ENCODE measurements at places on chromosomes 2 and 18.

DNA sequence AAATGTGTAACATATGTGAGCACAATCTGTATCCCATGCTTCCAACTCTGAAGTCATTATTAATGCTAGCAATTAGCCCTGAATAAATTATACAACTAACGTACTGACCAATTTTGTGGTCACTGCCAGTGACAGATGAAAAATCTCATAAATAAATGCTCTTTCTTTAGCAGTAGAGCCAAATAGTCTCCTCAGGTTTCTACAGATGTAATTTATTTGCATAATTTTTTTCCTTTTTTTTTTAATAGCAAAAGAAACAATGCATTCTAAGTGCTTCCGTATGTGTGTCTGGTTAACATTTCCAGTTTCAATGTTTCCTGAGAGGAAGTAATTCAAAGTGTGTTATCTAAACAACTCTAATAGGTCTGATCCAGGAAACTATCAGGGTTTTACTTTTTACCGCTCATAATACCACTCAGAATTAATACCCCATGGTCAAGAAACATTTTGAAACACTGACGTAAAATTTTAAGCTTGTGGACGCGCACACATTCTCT lies 108.4 kb downstream of the MEP1B start:
- DNase-seq, result no peak

DNA sequence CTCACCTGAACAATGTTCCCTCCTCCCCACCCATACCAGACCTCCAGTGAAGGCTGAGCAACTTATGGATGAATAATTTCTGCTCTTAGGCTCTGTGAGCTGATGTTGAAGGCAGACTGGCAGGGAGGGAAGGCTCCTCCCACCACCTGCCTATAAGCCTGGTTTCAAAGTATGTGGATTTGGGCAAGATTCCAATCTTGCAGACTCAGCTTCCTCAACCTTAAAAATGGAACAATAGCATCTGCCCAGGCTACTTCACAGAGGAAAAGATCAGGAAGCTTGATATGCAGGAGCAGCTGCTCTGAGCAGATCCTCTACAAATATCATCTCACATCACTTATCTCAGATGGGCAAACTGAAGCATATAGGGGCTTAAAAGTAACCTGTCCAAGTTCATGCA lies 112.2 kb downstream of the ZFP36L2 start:
- DNase-seq, result no peak

- no peak for DNase-seq
Measured at GRCh38 chr2:99735753-99736152, 245.9 kb upstream of the REV1 start.

DNA sequence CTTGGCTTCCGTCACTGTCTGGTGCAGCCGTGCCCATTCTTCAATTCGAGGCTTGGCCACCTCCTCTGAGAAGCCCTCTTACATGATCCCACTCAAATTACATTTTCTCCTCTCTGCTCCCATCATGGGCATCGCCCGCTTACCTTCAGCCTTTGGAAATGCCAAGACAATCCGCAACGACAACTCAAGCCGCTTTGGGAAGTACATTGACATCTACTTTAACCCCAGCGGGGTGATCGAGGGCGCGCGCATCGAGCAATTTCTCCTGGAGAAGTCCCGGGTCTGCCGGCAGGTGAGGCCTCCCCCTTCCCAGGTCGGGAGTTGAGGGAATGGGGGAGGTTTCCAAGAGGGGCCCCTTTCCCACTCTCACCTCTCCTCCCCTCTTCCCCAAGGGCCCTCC lies 38.3 kb downstream of the MYO7B start:
- DNase-seq, result peak; percentile 11

GRCh38 chr18:70376914-70377258 lies 88.0 kb downstream of the SOCS6 start:
- no peak for DNase-seq

GRCh38 chr2:119723186-119723585 lies 36.5 kb upstream of the PTPN4 start:
- DNase-seq, result peak; percentile 37

- no peak for DNase-seq
Measured at GRCh38 chr2:3959372-3959771, 256.0 kb downstream of the DCDC2C start.

GRCh38 chr2:221606424-221606823 lies 34.3 kb upstream of the EPHA4 start:
- DNase-seq, result no peak

- DNase-seq, result no peak
Measured at GRCh38 chr2:190807886-190808285, 72.7 kb upstream of the GLS start.

- DNase-seq, result no peak
Measured at GRCh38 chr2:175006281-175006680, 1.1 kb upstream of the CHN1 start.

- peak; percentile 53 for DNase-seq
Measured at GRCh38 chr2:26299471-26300101, 46.4 kb upstream of the SELENOI start.

- no peak for DNase-seq
Measured at GRCh38 chr2:20551945-20552328, 99.0 kb downstream of the HS1BP3 start.

DNA sequence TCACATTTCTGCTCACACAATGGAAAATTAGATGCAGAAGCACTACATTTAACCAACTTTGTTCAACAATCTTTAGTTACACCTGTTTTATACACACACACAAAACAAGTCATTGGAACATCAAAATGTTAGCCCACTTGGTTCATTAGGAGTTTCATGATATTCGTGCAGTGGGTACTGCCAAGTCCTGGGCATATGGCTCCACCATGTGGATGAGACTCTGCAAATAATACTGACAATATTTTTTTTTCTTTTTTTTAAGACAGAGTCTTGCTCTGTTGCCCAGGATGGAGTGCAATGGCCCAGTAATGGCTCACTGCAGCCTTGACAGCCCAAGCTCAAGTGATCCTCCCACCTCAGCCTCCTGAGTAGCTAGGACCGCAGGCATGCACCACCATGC lies 34.5 kb upstream of the GRB14 start:
- DNase-seq, result no peak

DNA sequence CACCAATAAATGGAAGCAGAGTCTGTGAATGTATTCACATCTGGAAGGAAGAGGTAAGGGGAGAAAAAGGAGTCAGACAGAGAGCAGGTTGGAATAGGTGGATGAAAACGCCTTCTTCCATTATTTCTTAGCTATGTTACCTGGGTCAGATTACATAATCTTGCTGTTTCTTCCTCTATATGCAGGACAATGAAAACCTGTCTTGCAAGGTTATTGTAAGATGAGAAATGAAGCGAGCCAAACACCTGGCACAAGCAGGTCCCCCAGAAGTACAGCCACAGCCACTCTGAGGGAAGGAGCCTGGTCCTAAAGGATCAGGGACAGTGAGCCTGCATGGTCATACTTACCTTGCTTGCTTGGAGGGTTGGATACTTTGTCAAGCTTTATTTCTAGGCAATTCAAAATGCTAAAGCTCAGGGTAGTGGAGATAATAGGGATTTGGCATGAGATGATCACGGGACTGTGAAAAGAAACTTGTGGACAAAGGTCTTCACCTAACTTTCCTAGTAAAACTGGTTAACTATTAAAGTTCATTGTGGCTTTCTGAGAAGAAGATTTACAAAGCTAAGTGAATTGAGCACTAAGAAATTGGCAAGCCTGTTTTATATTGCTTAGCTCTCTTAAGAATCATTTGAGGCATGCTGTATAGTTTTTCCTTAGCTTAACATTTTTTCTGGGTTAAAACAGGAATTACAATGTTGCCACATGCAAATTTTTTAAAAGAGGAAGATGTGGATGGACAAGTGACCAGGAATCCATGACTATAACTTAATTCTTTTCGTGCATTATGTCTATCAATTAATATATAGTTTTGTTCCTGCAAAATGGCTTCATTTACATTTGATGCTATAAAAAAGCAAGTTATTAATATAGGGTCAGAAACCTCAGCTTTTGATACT lies 15.7 kb upstream of the PLA2R1 start:
- no peak for DNase-seq

DNA sequence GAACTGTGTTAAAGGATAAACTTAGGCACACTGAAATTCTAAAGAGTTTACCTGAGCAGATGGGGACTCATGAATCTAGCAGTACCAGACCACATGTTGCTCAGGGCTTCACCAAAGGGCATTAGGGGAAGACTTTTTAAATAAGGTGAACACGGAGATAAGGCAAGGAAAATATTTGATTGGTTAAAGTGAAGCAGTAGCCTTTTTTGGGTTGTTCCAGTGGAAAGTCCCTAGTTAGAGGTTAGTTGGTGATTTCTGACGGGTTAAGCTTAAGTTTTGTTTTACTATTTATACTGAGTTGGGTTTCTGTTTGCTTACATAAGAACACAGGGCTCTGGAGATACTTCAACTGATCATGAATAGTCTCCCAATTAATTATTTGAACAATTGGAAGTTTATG lies 722.5 kb downstream of the SOCS6 start:
- DNase-seq, result no peak

DNA sequence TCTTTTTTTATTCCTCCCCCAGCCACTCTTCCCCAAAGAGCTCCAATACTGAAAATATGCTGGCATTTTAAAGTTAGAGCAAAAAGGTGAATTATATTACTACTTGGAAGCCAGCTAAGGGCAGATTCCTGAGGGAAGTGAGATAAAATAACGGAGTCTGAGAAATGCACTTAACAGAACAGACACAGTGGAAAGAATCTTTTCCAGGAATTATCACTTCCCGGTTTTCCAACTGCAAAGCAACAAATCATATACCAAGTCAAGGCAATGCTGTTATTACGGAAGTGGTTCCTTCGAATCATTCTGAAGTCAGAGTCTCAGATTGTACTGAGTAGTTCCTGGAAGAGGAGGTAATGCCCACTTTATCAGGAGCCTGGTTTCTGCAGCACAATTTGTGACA lies 435.0 kb upstream of the SPRED2 start:
- DNase-seq, result no peak

DNA sequence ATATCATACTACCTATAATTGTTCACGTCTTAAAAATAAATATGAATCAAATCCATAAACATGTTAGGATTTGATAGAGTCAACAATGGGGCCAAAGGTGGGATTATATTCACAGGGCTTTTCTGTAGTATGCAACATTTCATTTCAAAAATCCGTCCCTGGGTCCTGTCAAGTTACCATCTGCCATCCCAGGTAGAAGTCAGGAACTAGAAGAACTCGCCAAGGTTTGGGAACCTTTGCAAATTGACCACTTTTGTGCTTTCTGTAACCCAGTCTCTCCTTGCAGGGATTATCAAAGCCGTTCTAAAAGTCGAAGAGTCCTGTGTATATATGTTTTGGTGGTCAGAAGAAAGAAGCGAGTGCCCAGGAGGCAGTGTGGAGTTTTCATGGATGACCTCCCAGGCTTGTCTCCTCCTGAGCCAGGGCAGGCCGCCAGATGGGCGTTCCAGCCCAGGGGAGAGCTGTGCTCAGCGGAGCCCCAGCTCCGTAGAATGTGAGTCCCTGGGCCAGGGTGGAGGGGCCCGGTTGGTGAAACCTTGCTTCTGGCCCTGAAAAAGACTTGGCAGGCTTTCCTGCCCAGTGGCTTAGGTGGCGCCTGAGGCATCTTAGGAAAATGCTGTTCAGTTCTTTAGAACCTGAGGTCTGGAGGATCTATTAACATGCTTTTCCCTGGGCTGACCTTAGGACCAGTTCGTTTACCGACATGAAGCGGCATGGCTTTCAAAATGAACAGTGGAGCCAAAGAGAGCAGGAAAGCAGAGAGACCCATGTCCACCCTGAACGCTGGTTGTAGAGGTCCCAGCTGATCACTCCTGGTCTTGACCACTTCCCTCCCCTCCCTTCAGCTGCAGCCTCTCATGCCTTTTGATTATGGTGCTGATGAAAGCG lies 69.2 kb downstream of the LONRF2 start:
- DNase-seq, result no peak

- DNase-seq, result no peak
Measured at GRCh38 chr2:240987588-240987987, 10.8 kb upstream of the SNED1 start.

- no peak for DNase-seq
Measured at GRCh38 chr2:181682026-181682789, 1.9 kb upstream of the NEUROD1 start.

GRCh38 chr2:19351499-19351898 lies 6.9 kb downstream of the OSR1 start:
- DNase-seq, result no peak

- DNase-seq, result no peak
Measured at GRCh38 chr18:45596036-45596435, 19.2 kb upstream of the SLC14A2 start.

GRCh38 chr2:171319164-171319810 lies 114.5 kb downstream of the METTL8 start:
- DNase-seq, result no peak

- no peak for DNase-seq
Measured at GRCh38 chr2:136110526-136110925, 7.4 kb downstream of the CXCR4 start.

DNA sequence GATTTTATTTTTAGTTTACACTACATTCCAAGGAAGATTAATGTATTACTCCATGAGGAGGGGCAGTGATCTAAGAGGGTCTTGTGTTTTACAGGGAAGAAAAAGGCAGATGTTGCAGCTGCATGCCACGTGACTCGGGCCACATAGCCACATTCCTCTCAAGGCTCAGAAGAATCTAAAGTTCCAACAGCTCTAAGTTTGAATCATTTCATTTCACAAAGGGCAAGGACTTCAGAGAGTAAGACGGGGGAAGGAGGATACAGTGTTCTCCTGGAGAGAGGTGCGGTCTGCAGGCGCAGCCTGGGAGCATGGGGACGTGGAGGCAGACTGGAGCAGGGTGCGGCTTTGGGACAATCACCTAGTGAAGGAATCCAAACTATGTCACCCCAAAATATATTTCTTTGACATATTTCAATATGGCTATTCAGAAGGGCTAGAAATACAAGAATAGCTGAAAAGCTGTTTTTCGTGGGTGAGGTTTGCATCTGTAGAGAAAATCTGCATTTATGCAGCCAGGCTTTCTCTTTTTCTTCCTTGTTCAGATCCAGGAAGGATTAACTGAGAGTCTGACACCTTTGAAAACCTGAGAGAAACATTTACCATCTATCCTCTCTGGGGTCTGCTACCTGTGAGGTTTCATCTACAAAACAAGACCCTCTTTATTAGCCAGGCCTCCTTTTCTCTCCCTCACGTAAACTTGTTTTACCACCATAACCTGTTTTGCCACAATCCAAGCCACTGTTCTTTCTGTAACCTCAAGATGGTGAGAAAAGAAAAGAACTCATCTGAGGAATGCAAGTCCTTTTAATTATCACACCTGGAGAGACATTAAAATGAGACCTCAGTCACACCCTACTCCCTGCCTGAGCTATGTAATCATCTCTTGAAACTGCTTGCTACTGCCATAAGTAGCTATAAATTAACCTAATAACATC lies 165.1 kb upstream of the NDUFV2 start:
- DNase-seq, result no peak

DNA sequence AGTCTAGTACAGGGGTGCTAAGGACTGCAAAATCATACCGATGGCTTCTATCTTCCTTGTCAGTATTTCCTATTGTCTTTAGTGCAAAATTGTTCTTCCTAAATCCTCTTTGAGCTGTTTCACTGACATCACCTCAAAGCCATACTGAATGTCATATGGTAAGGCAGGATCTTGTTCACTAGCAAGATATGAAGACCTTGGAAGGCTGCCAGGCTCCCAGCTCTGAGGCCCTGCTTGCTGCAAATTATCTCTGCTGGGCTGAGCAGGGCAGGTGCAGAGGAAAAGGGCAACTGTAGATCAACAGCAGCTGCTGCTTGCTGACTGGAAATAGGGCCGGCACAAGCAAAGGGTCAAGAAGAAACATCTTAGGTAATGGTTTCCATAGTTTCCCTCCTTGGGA lies 58.2 kb downstream of the PMAIP1 start:
- peak; percentile 58 for DNase-seq
